Kidney (tissue), 22 donors: ENCODE measurements at places on chromosomes 6 and 20.

GRCh38 chr6:82015043-82015442, 232.5 kb downstream of the IBTK start:
- no peak for DNase-seq

GRCh38 chr6:96657344-96657743, 94.4 kb downstream of the FHL5 start:
- no peak for DNase-seq

GRCh38 chr20:33992145-33992922, 1.4 kb upstream of the RALY start:
- no peak for DNase-seq

DNA sequence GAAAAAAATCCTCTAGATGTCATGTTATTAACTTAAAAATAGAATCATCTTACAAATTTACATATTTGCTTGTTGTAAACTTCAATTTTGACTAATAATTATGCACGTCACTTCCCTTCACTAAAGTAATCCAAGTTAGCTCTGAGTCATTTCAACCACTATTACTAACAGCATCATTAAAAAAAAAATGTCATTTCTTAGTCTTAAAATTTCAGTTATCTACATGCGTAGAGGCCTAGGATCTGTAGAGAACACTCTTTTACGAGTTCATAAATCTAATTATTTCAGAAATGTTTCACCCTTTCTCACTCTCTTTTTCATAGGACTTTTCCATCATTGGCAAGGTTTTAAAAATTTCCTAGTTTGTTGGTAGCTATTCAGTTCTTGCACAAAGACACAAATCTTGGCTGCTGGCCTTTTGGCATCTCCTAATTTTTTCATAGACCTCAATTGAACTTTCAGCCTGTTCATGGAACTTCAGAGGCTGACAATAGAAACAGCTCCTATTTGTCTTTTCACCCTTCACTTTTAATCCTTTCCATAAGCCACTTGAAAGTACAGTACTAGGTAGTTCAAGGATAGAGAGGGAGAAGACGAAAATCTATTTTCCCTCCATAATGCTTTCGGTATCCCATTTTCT, 61.5 kb downstream of the OGFRL1 start:
- DNase-seq = peak; percentile 36

DNA sequence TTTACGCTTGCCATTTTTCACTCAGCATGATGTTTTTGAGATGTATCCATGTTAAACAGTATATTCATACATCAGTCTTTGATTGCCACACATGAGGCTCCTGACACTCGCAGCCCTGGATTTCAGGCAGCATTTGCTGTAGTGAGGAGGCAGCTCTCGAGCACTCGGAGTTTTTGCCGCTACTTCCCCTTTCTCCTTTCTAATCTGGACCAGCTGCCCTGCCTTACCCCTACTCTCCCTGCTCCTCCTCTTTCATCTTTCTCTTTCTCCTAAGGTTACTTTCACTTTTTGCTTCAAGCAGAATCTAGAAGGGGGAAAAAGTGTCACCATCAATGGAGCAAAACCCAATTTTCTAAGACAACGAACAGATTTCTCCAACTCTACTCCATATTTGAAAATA, 5.9 kb upstream of the CST3 start:
- DNase-seq = no peak

GRCh38 chr6:31958412-31958740, 395 bp downstream of the NELFE start:
- DNase-seq = no peak
